Activated B cell treated with CpG ODN at 0.5 μM for 24 hours (primary cell): ENCODE measurements at places on chromosomes 2 and 18.

- H3K27me3 ChIP-seq = no peaks in the 10 kb centered on the region
- peaks cover 60% of the 10 kb centered on the region for H3K4me1 ChIP-seq
- peak overlapping the region; percentile 54 for H3K27ac ChIP-seq
Observed at GRCh38 chr2:105739944-105740530, 4.7 kb upstream of the NCK2 start.

DNA sequence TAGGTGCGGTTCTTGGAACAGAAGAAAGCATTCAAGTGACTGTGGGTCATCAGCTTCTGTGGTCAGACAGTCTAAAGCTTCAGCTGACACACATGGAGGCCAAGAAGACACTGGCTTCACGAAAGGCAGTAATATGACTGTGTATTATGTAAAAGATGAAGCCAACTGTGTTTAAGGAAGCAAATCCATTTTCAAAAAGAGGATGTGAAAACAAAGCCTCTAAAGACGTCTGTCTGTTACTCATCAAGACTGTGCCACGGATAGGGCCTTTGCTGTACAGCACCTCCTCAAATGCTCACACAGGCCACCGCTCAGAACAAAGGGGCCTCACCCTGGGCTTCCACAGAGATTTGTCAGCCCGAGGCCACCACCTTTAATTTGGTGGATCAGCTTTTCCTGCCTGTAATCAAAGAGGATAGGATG is 21.1 kb upstream of the TMEM163 start:
- no peaks in the 10 kb centered on the region for H3K36me3 ChIP-seq
- H3K4me1 ChIP-seq = peaks cover 71% of the 10 kb centered on the region
- H3K27ac ChIP-seq = peak overlapping the region; percentile 97
- peak overlapping the region; percentile 49 for H3K4me3 ChIP-seq

- no peaks in the 10 kb centered on the region for H3K27me3 ChIP-seq
- no peaks in the 10 kb centered on the region for H3K36me3 ChIP-seq
- H3K4me1 ChIP-seq = peaks cover 11% of the 10 kb centered on the region
Observed at GRCh38 chr2:37527361-37527760, 144.1 kb downstream of the CDC42EP3 start.

GRCh38 chr2:45406621-45407020 is 204.4 kb downstream of the SRBD1 start:
- peaks cover 4% of the 10 kb centered on the region for H3K4me1 ChIP-seq
- H3K27ac ChIP-seq = no peak overlapping the region
- H3K36me3 ChIP-seq = peaks cover 30% of the 10 kb centered on the region
- DNase-seq = no peak
- H3K27me3 ChIP-seq = no peaks in the 10 kb centered on the region
